ENCODE measurements at places on chromosomes 16 and 17.

DNA sequence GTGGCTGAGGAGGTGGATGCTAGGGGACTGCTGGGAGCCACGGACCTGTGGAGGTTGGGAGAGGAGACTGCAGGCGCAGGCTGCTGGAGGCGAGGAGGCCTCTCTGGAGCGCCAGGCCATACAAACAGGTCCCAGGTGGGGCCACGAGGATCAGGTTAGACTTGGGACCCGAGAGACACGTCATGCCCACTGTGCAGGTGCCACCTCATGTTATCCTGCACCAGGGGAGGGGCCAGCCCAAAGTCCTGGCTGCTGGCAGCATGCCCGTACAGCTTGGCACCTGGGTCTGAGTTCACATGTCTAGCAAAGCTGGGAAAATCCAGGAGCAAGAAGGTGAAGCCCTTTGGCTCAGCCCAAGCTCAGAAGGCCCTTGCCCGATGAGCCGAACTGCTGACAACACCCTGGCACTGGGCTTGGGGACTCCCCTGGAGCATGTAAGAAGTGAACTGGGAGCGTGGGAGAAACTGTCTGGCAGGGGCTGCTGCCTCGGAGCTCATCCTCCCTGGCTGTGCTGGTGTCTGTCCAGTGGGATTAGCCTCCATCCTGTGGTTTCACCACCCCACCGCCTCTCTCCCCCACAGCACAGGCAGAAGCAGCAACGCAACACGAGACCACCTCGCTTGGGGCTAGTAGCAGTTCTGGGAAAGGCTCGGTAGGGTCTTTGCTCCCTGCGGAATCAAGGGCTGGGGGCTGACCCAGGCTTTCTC, 5.3 kb downstream of the ARHGDIA start:
- DNase-seq, result no peak

DNA sequence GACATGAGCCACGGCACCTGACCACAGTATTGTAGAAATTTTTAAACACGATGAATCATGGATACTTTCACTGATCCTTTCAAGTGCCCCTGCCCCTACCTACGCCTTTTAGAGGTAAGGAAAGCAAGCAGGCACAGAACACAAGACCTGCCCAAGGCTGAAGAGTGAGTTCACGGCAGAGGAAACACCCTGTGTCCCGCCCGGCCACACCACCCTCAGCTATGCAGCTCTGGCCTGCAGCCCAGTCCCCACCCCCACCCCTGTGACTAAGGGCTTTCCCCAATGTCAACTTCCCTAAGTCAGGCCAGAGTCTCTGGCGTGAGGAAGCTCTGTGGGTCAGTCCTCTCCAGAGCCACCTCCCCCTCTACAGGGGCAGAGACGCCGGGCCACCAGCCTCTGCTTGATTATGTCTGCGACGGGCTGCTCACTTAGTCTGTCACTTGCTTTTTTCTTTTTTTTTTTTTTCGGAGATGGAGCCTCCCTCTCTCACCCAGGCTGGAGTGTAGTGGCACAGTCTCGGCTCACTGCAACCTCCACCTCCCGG, 8.4 kb downstream of the SLC16A5 start:
- peak; percentile 61 for DNase-seq

DNA sequence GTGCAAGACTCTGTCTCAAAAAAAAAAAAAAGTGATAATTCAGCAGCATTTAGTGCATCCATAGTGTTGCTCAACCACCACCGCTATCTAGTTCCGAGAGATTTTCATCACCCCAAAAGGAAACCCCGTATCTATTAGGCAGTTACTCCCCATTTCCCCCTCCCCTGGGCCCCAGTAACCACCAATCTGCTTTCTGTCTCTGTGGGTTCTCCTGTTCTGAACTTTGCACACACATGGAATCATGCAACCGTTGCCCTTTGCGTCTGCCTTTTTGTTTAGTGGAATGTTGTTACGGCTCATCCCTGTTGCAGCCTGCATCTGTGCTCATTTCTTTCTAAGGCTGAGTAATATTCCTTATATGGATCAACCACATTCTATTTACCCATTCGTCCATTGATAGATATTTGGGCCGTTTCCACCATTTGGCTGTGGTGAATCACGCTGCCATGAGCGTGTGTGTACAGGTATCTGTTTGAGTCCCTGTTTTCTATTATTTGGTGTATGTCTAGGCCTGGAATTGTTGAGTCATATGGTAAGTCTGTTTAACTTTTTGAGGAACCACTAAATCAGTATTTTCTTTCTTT, 8.7 kb upstream of the SYNGR2 start:
- no peak for DNase-seq

GRCh38 chr17:11506635-11507034, 91.6 kb upstream of the DNAH9 start:
- DNase-seq, result no peak

DNA sequence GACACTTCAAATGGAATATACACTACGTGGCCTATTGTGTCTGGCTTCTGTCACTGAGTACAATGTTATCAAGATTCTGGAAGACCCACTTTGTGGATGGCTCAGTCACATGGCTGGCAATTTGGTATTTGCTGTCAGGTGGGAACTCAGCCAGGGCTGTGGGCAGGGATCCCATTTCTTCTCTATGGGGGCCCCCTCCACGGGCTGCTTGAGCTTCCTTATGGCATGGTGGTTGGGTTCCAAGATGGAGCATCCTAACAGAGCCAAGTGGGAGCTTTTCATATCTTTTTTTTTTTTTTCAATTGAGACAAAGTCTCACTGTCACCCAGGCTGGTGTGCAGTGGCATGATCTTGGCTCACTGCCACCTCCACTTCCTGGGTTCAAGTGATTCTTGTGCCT, 18.0 kb upstream of the CEP20 start:
- DNase-seq, result no peak

- no peak for DNase-seq
Observed at GRCh38 chr17:13084420-13084819, 66.6 kb upstream of the ELAC2 start.

DNA sequence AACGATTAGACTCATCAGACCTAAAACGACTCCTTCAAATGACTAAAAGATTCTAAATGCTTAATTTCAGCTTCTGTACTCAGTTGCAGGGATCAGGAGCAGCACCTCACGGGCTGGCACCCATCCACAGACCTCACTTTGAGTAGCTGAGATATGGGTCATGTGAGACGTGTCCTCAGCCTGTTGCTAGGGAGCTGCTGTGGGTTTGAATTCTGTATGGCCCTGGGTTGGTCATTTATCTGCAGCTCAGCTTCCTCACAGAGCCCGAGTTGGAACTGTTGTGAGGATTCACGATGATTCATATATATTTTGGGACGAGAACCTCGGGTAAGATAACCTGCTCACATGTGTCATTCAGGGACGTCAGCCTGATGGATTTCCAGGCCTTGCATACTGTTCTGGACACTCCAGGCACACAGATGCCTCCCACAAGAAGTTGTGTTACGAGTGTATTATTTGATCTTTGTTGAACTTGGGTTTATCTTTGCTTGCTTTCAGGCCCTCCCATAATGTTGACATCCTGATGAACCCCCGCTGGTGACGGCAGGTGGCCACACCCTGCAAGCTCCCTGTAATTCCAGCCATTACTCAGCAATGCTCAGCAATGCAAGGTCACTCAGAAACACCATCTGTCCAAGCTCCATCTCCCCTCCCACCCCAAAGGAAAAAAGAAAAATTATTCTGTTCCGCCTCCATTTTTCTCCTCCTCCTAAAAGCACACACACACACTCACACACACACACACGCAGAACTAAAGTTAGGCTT, 137.6 kb downstream of the RBFOX3 start:
- DNase-seq, result no peak

DNA sequence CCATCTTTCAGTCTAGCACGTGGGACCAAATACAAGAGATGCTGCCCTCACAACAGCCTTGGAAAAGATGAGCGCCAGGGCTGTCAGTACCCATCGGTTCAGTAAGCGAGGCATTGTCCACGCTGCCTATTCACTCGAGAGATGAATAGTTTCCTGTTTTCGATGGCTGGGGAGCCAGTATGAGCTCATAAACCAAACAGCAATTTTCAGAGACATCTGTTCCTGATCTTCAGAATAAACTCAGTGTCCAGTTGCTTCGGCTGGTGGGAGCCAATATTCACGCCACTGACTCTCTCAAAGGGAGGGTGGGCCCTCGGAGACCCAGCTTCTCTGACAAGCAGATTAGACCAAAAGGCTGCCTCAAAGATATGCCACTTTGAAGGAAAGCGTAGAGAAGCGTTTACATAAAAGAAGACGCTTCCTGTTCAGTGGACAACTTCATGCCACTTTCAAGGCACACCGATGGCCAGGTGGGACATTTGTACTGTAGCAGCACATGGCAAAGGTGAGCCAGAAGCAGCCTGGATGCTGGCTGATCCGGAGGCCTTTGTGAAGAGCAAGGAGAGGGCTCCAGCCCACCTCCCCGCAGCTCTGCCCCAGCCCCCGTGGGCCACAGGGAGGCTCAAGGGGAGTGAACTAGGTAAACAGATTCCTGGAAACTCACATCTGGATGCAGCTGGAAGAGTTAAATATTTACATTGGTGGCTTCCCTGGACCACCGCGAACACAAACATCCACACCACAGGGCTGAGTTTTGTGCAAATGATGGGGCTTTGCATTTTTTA, 6.0 kb downstream of the TIMM22 start:
- DNase-seq, result peak; percentile 21

GRCh38 chr16:19523184-19523558, 571 bp upstream of the CCP110 start:
- no peak for DNase-seq

- no peak for DNase-seq
Observed at GRCh38 chr16:15141586-15141985, 47.5 kb upstream of the RRN3 start.

DNA sequence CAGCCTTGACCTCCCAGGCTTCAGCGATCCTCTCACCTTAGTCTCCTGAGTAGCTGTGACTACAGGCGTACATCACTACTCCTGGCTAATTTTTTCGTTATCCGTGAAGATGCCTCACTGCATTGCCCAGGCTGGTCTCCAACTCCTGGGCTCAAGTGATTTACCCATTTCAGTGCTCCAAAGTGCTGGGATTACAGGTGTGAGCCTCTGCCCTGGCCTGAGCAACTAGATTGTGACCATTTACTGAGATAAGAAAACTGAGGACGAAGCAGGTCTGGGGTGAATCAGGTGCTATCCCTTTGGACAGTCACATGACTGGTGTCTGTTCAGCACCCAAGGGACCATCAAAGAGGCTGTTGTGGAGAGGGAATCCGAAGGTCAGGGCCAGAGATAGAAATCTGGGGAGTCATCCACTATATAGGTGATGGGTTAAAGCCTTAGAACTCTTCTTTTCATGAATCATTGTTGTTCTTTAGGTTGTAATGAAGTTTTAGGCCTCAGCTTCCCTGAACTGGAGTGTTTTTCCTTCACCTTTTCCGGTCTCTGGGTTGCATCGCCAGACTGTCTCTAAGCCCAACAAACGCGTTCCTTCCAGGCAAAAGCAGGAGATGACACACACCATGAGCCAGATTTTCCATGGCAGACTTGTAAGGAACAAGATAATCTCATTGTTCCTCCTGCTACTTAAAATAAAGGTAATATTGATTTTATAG, 62.5 kb downstream of the FTO start:
- no peak for DNase-seq

DNA sequence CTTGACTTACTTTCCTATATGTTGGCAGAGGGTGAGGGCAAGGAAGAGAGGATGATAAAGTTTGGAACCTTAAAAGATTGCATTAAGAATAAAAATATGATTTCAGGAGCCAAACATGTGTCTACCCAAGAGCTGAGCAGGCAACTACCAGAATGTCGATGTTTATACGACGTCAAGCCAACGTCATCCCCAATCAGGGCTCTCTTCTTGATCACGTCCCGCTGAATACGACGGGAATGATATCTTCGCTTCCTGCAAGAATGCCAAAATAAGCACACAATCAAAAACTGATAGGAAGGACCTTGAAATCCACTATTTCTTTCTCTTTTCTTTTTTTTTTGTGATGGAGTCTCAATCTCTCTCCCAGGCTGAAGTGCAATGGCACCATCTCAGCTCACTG, 20.1 kb upstream of the ITGAE start:
- no peak for DNase-seq

DNA sequence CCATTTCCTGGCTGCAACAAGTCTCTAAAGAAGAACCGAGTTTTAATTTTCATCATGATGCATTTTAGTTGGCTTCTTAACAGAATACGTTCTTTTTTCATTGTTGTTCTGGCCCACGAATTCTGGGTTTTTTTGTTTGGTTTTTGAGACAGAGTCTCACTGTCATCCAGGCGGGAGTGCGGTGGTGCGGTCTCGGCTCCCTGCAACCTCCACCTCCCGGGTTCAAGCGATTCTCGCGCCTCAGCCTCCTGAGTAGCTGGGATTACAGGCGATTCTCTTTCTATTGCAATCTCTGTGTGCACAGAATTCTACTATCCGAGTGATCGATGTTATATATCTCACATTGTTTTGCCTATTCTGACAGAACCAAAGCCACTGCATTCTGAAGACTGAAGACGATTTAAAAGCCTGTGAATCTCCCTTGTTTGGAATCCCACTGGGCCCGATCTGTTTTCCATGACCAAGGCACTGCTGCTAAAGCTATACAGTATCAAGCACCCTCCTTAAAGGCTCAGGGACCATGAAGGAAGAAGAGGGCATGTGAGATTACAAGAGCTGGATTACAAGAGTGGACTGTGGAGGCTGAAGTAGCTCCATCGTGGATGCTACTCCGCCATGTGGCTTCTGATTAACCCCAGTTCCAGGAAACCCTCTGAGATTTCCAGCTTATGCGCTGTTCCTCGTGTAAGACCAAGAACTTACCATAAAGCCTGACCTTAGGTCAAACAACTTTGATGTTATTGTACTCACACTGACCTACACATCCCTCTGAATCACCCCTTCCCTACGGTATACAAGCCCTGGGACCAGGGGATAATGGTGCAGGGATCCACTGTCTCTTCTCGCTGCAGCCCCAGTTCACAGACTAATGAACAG, 44.3 kb downstream of the ADCY9 start:
- DNase-seq, result no peak

- DNase-seq, result no peak
Observed at GRCh38 chr16:76278980-76279379, 1.8 kb downstream of the CNTNAP4 start.

GRCh38 chr16:76007645-76008044, 269.6 kb upstream of the CNTNAP4 start:
- no peak for DNase-seq

DNA sequence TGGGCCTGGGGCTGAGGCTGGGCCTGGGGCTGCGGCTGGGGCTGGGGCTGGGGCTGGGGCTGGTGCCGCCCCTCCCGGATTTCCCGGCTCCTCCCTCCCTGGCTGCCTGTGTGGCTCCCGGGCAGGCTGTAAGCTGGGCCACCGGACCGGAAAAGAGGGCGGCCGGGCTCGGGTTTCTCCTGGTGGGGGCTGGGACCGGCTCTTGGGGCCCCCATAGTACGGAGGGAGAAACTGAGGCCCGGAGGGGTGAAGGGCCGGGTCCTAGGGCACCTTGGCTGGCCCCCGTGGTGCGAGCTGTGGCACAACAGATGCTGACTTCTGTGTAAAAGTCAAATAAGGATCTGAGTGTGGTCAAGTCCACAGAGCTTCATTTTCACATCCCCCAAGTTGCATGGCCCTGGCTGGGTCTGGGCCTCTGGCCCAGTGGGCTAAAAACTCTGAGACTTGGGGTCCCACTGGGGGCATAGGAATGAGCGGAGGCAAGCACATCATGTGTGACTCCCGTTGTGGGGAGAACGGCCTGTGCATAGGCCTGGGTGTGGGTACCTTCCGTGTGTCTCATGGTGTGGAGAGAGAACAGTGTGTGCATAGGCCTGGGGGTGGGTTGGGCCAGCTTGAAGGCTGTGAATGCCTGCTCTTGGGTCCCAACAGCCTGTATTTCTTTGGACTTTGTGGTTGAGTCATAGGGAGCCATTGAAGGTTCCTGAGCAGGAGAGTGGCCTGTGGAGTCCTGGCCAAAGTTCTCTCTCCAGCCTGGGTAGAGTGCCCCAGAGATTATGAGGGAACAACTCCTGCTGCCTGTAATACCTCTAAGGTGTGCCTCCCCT, 123.9 kb upstream of the CIBAR2 start:
- DNase-seq, result no peak

Measured in substantia nigra (tissue), 51 donors.